ENCODE measurements at places on chromosomes 4 and X.

GRCh38 chr4:139144911-139145551 is 32.0 kb downstream of the ELF2 start:
- DNase-seq = no peak

GRCh38 chr4:155761916-155762315 is 3.1 kb downstream of the GUCY1B1 start:
- DNase-seq = peak; percentile 9

- peak; percentile 82 for DNase-seq
Observed at GRCh38 chrX:107205770-107206696, at the start of the genes DNAAF6 and NUP62CL. TSS of gene DNAAF6 (plus strand) at chrX:107206611. CDS start at chrX:107212876, 6,265 bp downstream. TSS of gene NUP62CL (minus strand) at chrX:107206433. CDS start at chrX:107175146, 31,287 bp downstream.

- no peak for DNase-seq
Observed at GRCh38 chr4:56752985-56753384, 68.5 kb downstream of the SPINK2 start.

GRCh38 chr4:181848357-181848756 is 394.8 kb upstream of the TENM3 start:
- no peak for DNase-seq

DNA sequence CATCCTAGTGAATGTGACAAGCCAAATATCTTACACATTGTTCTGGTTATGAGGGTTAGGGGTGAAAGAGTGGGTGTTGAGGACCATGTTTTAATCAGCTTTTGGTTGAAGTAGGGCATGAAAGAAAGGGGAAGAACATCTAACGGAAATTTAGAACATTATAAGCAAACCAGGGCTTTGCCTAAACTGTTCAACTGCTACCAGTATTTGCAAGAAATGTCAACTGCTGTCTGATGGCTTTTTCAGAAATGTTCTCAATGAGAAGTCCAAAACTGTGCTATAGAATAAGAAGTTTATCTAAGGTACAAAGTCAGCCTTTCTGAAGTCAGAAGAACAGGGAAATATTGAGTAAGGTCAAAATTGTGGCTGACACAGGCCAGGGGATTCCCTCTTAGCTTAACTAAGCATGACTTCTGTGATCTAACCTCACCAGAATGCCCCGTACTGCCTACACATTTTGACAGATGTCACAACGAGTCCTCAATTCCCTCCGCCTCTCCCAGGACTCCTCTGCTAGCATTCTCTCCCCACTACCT is 67.1 kb downstream of the DTHD1 start:
- no peak for DNase-seq

Data from neuronal stem cell (in vitro differentiated cells).